ENCODE measurements at places on chromosomes 11 and 22.

DNA sequence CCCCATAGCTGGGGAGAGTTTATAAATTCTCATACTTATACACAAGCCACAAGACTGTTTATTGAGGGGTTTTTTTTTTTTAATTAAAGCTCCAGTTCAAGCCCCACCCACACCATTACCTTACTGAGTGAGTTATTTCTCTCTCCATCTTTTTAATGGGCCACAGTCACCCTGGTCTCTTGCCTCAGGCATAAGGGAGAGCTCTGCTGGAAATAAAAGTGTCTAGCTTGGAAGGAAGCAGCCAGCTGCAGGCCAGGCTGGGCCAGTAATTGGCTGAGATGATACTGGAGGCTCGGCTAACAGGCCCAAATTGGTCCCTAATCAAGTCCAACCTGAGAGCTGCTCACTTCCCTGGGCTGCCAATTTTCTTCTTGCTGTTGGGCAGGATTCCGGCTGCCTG, 174.1 kb downstream of the INSC start:
- no peak for DNase-seq

GRCh38 chr11:42591841-42592240, 720.0 kb upstream of the API5 start:
- no peak for DNase-seq

DNA sequence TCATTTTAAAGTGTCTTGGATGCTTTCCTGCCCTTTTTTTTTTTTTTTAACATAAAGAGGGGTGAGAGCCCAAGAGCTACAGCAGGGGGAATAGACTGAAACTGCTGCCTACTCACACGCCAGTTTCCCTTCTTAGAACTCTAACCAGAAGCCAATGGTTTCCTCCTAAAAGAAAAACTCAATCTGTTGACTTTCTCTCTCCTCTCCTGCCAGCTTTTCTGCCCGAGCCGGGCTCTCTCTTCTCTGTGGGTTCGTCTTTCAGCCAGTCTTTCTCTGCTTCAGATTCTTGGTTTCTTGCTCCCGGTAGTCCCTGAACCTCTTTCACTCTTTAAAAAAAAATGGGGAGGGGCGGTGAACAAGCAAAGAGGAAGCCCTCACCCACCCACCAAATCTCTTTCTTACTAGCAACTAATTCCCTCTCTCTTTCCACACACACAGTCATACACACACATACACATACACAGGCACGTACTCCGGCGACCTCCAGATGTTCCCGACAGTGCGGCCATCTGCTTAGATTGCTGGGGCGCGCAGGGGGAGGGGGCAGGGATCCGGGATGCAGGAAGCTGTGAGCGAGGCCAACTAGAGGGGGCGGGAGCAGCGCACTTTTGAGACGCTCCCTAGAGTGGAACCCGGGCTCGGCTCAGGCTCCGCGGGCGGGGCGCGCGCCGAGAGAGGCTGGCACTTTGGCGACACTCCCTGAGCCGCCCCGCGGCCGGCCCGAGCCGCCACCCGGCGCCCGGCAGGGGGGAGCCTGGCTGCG, 444 bp upstream of the TSKU start:
- no peak for DNase-seq

GRCh38 chr22:39545386-39546365, 13.1 kb upstream of the RPS19BP1 start:
- peak; percentile 51 for DNase-seq

GRCh38 chr22:35051791-35052190, 14.2 kb upstream of the ISX start:
- DNase-seq = no peak

- no peak for DNase-seq
Measured at GRCh38 chr11:36471577-36471976, 38.5 kb downstream of the TRAF6 start.

DNA sequence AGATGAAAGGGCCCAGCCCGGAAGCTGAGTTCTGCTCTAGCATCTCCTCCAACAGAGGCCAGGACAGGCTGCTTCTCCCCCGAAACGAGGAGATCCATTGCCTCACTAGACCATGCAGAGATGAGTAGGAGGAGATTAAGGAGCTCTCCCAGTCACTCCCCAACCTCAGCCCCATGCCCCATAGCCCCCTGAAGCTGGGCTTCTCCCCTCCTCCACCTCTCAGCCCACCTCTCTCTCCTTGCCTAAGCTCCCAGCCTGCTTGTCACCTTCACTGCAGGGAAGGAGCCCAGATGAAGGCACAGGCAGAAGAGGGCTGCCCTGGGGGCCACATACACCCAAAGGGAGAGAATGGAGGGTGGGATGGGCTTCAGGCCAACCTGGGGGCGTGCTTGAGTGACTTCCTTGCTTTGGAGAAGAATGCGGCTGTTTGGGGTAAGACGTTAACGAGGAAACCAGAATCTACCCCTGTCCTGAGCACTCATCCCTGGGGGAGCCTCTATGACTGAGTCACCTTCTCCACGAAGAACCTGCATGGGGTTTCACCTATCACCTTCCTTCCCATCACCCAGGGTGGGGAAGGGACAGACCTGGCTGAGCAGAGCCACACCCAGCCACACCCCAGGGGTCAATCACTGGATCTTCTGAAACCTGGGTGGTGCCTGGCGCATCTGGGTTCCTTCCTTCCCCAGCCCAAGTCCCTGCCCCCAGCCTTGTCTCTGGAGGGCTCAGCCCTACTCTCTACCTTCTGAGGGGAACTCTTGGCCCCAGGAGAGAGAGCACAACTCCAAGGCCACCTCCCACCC, 11.6 kb upstream of the GNAZ start:
- DNase-seq = no peak

DNA sequence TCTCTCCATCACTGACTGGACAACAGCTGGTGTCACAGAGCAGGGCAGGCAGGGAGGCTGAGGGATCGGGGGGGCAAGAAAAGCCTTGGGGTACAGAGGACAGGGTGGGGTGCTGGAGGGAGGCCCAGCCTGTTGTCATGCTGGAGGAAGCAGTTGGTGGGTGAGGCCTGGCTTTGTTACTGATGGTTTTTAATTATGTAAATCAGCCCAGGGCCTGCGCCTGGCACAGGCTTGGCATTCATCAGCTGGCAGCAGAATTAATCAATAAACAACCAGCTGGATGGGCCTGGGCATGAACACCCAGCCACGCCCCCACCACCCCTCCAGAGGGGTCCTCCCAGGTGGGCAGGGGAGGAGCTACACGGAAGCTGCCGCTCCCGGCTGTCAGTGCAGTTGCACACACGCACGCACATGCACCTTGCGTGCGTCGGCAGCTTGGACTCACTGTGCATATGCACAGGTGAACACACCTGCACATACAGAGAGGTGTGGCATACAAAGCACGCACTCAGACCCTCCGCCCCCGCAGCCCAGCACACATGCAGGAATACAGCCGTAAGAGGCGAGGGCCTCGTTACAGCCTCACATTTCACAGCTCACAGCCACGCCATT, 21.3 kb upstream of the ELFN2 start:
- no peak for DNase-seq

DNA sequence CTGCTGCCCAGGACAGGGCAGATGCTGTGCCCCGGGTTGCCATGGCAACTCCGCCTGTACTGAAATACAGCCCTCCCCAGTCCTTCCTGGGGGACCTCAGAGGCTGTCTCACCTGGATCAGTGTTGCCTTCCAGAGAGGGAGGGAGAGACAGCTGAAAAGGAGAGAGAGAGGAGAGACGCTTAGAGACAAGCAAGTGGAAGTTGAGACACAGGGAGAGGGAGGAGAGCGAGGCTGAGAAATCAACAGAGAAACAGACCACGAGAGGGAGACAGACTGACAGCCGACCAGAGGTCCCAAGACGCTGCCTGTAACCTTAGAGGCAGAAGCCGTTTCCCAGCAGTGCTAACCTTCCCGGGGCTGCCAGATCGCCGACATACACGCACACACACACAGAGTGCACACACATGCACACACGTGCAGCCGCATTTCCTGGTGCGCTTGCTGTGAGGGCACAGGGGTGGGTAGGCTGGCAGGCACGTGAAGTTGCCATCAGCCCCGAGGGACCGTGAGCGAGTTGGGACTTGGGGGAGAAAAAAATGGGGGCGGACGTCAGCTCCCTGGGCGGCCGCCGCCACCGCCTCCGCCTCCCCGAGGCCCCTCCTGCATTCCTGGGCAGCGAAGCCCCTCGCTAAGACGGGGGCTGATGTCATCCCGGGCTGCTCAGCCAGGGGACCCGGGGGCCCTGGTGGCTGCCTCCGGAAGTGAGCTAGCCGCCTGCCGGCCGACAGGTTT, 88.6 kb upstream of the CRYBB3 start:
- peak; percentile 29 for DNase-seq

- DNase-seq = no peak
Measured at GRCh38 chr11:101127699-101128570, 1.7 kb downstream of the PGR start.

DNA sequence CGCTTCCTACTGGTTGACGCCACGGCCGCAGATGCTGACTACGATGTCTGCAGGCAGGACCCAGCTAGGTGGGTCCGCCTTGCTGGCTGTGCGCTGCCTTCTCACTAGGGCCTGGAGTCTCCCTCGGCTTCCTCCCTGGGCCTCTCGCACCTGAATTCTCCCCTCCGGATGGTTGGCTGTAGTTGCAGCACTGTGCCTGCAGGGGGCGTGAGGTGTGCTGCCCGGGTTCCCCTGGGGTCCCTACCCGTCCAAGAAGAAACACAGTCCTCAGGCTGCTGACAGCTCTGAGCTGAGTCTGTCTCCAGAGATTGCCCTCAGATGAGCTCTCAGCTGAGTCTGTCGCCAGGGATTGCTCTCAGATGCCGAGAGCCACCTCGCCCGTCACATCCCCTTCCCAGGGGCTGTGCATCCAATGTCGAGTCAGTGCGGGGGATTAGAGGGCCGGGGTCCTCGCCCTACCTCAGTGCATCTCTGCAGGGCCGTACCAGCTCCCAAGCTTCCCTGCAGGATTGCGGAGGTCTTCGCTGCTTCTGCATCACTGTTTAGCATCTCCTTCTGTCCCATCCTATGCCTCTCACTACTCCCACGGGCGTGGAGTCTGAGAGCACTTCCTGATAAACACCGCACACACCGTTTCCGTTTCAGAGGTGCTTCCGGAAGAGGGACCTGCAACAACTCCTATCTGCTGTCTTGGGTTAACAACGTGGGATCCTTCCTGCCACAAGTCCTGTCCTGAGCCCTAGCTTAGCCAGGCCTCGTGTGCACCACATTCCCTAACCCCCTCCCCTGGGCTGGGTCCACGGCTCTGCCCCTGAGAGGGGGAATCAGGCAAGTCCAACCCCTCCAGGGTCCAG, 196.9 kb downstream of the CSNK2A3 start:
- DNase-seq = no peak

GRCh38 chr11:44557464-44557863, 8.0 kb upstream of the CD82 start:
- DNase-seq = no peak

DNA sequence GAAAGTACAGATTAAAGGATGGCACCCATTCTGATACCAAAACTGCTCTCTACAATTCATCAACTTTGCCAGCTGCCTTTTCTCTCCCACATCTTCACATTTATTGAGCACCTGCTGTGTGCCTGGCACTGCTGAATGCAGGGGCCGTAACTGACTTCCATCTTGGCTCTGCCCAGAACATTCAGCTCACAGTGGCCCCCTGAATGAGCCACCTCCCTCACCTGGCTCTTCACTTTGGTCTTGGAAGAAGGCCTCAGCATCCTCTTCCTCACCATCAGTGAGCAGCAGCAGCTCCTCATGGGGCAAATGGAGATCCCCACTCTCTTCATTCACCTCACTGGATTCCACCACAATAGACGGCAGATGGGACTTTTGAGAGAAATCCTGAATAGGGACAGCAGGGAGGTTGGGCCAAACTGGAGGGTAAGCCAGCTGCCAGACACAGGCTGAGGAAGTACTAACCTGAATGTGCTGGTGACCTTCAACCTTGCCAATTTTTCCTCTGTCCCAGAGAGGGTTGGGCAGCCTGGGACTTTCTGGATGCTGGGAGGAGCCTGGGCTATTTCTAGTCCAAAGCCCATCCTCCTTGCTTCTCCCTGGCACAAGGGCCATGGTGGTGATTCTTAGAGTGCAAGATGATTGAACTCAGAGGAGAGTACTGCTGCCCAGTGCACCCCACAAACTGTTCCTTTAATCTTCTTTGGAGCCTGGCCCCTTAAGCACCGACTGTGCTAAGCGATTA, 1.9 kb upstream of the UQCC3 start:
- no peak for DNase-seq

GRCh38 chr11:64511966-64512365, 79.1 kb upstream of the SLC22A12 start:
- DNase-seq = no peak

DNA sequence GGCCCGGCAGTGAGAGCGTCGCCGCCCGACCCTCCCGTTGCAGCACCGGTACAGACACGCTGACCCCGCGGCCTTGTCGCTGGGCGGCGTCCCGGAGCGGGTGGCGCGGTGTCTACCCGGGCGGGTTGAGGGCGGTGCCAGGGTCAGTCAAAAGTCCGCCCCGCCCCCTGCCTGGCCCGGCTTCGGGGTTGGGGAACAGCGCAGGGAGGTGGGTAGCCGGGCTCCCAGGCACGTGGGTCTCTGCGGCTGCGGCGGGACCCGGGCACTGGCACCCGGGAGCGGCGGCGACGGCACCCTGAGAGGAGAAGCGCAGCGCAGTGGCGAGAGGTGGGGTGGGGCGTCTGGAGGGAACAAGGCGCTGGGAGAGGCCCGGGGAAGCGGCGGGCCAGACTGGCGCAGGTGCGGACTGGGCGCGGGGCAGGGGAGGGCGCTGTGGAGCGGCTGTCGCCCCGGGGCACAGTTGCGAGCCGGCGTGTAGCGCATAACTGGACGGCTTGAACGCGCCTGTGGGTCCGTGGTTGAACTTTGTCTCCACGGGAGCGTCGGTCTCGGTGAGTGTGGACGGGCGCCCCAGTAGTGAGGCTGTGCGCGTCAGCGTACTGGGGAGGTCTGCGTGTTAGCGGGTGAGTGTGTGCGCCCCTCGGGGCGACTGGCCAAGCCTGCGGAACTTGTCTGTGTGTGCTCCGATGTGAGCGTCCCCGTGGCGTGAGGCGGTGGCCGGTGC, at the start of gene P2RY2:
Gene P2RY2, plus strand, starts transcription at position 176 of the 724 bp plus-strand sequence. CDS start 15,879 bp downstream, outside the sequence.
- DNase-seq = no peak

DNA sequence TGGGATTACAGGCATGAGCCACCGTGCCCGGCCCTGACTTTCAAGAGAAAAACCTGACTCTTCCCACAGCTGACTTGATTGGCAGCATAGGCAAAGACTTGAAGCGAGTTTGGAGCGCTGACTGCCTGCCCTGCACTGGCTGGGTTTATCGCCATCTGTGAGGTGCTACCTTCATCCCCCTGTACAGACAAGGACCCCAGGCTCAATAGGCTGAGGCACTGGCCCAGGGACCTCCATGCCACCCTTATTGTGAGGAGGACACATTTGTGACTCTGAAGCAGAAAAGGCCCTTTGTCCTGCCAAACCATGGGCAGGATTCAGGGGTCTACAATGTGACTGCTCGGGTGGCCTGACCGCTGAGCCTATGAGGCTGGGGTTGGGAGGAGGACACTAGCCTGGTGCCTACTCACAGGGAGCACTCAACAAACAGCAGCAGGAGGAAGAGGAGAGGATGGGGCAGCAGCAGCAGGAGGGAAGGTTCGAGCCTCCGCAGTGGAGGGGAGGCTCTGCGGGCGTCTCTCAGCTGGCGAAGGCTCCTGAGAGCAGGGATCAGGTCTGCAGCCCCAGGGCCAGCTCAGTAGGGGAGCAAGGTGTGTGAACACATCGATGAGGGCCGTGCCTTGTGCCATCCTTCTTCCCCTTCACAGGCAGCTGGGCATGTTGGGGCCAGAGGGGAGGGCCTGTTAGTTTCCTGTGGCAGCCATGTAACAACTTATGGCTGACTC, 72.9 kb upstream of the WNT7B start:
- no peak for DNase-seq

- DNase-seq = no peak
Measured at GRCh38 chr11:36354221-36355003, 58.3 kb downstream of the PRR5L start.

- peak; percentile 33 for DNase-seq
Measured at GRCh38 chr11:61294717-61295595, at the start of gene VWCE. VWCE (minus strand) TSS chr11:61295316; CDS start chr11:61295037, 279 bp downstream.

- no peak for DNase-seq
Measured at GRCh38 chr22:48342016-48342415, 1485.7 kb downstream of the BRD1 start.

All from activated T-helper 1 cell treated with Interleukin-2 at 50 U/mL for 16 hours (primary cell).